AG20443 (cell line): ENCODE measurements at places on chromosomes 11 and 22.

DNA sequence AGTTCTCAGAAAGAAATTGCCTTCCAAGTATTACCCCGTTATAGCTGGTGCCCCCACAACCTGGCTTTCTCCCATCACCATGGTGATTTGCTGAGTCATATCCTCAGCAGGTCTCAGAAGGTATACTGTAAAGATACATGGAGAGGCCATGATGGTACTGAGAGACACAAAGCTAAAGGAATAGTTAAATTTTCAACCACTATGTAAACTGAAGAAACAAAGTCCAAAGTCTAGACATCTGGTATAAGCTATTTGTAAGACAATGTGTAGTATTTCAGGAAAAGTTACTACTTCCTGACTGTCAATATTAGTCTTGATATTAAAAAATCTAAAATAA, 377.1 kb downstream of the DCDC1 start:
- no peak for DNase-seq

DNA sequence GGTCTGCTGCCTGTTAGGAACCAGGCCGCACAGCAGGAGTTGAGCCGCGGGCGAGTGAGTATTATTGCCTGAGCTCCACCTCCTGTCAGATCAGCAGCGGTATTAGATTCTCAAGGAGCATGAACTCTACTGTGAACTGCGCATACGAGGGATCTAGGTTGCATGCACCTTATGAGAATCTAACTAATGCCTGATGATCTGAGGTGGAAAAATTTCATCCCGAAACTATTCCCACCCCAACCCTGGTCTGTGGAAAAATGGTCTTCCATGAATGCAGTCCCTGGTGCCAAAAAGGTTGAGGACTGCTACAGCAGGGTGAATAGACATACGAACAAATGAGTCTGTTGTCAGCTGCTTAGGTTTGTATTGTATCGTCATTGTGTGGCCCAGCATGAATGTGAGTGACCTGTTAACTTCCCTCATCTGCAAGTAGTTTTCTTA, 29.8 kb downstream of the RNF141 start:
- no peak for DNase-seq

DNA sequence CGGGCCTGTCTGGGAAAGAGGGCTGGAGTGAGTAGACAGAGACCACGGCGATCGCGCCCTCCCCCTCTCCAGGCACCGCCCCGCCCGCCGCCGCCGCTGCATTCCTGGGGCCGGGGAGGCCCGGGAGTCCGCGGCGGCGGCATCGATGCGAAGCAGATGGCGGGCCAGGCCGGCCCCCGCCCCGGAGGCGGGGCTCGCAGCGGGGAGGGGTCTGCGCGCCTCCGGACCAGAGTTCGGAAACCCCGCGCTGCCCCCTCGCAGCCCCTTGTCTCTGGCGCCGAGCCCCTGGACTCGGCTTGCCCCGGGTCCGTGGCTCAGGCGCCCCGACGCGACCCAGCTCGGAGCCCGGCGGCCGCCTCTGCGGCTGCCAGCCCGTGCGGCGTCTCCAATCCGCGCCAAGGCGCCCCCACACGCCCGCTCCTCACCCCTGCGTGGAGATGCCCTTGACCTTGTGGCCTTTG, 1.3 kb downstream of the SCARF2 start:
- peak; percentile 90 for DNase-seq

DNA sequence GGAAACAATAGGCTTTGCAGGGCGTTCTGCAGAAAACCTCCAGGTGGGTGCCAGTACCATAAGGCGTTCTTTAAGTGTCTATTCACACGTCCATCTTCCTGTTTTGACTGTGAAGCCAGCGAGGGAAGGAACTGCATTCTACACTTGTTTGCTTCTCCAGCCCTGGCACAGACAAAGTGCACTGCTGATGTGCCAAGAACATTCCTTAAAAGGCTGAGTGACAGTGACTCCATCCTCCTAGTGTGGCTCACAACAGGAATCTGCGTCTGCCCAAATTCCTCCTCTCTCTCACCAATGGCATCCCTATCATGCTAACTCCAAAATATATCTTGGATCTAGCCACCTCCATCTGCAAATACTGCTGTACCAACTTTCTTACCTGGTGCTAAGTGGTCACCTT, 407.4 kb upstream of the SYN3 start:
- peak; percentile 35 for DNase-seq

DNA sequence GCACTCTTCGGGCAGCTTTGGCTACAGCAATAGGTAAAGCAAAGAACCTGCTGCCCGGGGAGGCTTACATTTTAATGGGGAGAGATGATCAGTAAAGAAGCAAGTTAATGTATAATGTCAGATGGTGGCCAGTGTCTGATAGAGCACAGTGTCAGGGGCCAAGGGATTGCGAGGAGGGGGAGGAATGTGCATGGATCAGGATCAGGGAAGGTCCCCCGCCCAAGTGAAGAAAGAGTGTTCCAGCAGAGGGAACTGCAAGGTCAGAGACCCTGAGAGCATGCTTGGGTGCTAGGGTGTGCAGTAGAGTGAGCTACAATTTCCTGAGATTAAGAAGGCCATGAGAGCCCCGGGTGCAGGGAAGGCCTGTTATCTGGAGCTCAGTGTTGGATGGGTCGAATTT, 39.7 kb downstream of the TIMP3 start:
- no peak for DNase-seq

DNA sequence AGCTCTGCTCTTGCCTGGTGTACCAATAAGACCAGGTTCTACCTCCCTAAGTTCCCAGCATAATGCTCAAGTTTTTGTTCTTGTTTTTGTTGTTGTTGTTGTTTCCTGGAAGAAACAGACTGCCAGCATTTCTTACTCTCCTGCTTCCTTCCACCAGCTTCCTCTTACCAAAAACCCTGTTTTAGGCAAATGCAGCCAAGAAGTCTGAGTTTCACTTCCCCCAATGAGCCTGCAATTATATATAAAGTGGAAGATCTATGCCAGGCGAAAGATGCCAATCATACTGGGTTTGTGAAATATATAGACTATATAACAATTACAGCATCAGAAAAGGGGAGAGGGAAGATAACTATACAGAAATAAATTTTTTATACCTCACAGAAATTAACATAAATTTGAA, 931.5 kb upstream of the FAT3 start:
- DNase-seq = no peak

- DNase-seq = no peak
These were observed 16.9 kb downstream of the RTCB start for GRCh38 chr22:32395107-32395506.

DNA sequence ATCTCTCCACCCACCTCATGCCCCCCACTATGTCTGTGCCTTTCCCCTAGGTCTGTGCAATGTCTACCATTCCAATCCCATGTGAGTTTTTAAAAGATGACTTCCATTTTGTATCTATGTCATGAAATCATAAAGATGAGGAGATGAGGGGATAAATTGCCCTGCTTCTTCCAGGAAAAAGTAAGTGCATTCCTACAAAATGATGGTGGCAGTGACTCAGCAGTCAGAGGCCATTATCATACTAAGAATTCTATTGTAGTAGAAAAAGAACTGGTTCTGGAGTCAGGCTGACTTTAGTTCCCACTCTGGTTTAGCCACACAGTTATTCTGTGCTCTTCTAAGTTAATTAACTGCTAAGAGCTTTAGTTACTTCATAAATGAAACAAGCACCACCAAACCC, 89.6 kb upstream of the API5 start:
- no peak for DNase-seq

DNA sequence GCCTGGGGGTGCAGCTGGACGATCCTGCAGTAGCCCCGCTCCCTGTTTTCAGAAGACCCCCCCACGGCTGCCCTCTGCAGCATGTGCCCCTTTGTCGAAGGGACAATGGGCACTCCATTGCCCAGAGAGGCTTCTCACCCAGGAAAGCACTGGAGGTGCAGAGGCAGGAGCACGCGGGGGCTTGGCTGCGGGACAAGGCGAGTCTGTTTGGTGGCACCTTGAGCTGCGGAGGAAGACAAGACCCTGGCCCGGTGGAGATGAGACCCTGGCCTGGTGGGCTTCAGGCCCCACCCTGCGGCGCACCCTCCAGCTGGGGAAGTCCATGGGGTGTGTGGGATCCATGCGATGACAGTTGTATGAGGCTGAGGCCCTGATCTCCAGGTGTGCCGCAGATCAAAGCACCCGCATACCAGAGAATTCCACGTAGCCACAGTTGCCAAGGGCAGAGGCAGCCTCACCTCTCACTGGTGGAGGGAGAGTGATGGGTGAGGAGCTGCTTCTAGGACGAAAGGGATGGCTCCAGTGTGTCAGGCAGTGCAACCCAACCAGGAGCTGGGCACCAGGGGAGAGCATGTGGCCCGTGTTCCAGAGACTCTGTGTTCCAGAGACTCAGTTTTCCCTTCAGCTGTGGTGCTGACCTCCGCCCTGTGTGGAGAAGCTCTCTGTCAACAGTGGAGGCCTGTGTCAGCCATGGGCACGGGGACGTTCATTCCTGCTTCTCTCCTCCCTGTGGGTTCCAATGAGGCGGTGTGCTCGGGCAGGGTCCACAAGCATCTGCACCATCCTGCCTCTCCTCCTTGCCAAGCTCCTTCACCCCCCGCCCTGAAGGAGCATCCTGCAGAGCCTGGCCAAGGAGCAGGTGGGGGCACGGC, 10.0 kb downstream of the TBX1 start:
- DNase-seq = no peak

GRCh38 chr22:22076932-22077703, 94.5 kb upstream of the TOP3B start:
- DNase-seq = no peak

- DNase-seq = no peak
These were observed 21.5 kb downstream of the KCTD21 start for GRCh38 chr11:78166855-78167469.

DNA sequence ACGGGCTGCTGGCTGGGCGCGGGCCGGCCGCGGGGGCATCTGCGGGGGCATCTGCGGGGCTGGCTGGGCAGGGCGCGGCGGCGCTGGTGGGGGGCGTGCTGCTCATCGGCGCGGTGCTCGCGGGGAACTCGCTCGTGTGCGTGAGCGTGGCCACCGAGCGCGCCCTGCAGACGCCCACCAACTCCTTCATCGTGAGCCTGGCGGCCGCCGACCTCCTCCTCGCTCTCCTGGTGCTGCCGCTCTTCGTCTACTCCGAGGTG, 194 bp downstream of the DRD4 start:
- DNase-seq = no peak

- DNase-seq = no peak
These were observed 27.4 kb upstream of the YPEL1 start for GRCh38 chr22:21762712-21763581.
